ENCODE measurements at places on chromosomes 3 and 15.
A peak's percentile ranks its signal among the peaks of the same experiment; 100 is the strongest.

DNA sequence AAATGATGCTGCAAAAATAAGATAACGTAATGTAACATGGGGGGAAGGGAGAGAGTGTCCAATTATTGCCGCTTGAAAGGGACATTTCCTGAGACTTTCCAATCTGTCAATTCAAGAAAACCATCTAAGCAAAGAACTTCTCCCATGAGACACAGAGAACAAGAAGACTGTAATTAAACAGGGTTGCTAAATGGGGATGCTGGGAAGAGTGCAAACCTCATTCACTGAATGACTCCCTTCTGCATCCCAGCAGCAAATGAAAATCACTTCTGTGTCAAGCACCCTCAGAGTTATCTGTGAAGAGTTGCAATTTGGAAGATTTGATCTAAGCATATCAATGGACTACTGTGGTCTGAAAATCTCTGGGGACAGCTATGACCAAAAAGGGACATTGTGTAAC is 3.6 kb downstream of the RFT1 start:
- DNase-seq, result no peak

- no peak for DNase-seq
These were observed 186.1 kb upstream of the TSC22D2 start for GRCh38 chr3:150221904-150222523.

- no peak for DNase-seq
These were observed 189.4 kb downstream of the WNT5A start for GRCh38 chr3:55297706-55298105.

DNA sequence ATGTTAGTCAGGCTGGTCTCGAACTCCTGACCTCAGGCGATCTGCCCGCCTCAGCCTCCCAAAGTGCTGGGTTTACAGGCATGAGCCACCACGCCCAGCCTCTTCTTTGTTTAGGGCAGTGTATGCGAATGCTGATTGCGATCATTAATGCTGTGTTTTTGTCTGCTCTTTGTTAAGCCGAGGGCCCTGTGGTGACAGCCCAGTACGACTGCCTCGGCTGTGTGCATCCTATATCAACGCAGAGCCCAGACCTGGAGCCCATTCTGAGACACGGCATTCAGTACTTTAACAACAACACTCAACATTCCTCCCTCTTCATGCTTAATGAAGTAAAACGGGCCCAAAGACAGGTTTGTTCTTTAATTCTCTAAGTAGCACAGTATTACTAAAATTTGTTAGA is 7.8 kb downstream of the KNG1 start:
- no peak for DNase-seq

GRCh38 chr3:184461219-184461618 is 81.4 kb downstream of the CHRD start:
- no peak for DNase-seq

DNA sequence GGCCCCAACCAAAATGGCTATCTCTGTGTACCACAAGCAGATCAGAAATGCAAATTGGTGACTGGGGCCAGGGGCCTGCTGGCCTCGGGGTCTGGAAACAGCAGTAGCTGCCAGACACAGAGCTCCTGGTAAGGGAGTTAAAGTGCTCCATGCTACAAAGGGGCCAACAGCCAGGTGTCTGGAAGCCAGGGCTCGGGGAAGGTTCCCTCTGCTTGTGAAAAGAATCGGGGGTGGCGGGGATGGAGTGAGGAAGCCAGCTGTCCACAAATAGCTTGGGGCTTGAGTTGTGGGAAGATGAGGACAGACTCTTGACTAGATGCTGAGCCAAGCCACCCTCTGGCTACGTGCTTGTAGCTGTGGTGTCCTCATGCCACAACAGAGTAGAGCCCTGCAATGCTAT is 39.3 kb downstream of the CHRD start:
- DNase-seq, result no peak

DNA sequence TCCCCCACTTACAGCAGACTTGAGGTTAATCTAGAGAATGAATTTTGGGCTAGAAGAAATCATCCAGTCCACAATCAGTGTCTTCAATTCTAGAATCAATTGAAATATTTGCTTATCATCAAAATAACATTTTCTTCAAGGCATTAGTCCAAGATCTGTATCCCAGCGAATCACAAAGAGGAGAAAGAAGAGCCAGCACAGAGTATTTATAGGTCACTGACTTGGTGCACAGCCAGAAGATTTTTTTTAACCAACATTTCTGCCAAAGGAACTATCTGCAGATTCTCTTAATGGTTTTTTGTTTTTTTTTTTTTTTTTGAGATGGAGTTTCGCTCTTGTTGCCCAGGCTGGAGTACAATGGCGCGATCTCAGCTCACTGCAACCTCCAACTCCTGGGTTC is 178.2 kb downstream of the TNIK start:
- DNase-seq, result no peak

DNA sequence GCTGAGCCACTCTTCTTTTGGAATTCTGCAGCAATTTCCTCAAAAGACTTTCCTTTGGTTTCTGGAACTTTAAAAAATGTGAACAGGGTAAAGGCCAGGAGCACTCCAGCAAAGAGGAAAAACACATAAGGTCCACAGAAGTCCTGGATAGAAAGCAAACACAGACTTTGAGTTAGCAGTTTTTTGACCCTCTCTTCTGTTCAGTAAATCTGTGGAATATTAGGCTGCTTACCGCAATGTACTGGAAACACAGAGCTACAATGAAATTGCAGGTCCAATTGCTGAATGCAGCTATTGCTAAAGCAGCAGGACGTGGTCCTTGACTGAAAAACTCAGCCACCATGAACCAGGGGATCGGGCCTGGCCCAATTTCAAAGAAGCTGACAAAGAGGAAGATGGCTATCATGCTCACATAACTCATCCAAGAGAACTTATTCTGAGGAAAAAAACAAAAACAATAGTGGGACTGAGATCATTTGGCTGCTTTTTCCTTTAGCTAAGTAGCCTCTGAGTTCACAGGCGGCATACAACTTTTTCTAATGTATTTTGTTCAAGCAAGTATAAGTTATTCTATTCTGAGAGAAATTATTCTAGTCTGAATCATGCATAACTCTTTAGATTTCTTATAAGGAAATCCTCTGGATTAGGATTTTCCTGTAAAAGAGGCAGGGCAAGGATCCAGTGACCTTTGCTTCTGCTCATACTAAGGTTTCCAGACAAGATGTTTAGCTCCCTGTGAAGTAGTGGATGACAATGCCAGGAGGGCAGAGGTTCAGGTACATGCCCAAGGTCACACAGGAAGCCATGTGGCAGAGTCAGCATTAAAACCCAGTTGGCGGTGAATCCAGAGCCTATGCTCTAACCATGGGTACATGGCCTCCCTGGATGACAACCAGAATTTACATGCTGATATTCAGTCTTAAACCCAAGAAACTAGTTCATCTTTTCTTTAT is 28.3 kb downstream of the SLC2A2 start:
- no peak for DNase-seq

DNA sequence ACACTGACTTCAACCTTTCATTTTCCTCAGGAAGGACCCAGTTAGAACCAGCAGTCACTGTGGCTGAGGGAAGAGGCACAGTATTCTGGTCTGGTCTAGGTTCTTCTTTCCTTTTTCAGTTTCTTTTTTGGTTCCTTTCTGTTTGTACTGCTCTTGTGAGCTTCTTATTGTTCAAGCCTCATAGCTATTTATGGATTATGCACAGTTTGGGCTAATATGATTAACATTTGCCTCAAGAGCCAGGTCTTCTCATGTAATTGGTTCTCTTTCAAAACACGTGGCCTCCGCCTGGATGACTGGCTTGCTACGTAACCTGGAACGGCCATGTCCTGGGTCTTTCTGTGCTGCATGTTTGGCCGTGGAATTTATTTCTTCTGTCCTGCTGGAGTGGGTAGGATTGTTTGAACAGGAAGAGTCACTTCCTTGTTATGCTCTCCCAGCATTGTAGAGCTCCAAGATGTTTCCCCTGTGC is 43.3 kb downstream of the RBMS3 start:
- DNase-seq, result no peak

DNA sequence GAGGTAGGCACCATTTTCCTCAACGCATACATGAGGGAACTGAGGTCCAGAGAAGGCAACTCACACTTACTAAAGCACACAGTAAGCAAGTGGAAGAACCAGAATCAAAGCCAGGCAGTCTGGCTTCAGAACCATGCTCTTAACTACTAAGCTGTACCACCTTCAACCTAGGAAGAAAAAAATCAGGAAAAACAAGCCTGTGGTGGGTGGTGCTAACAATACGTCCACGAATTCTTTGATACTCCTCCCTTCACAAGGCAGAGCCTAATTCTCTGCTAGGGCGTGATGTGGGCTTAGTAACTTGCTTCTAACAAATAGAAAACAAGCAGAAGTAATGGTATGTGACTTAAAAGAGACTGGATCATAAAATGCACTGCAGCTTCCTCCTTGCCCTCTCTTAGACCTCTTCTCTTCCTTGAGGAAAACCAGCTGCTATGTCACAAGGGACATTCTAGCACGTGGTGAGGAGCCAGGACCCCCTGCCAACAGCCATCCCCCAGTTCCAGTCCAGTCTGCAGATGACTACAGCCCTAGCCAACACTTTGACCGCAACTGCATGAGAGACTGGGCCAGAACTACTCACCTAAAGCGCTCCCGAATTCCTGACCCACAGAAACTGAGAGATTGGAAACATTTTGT is 36.9 kb downstream of the HACD2 start:
- no peak for DNase-seq

DNA sequence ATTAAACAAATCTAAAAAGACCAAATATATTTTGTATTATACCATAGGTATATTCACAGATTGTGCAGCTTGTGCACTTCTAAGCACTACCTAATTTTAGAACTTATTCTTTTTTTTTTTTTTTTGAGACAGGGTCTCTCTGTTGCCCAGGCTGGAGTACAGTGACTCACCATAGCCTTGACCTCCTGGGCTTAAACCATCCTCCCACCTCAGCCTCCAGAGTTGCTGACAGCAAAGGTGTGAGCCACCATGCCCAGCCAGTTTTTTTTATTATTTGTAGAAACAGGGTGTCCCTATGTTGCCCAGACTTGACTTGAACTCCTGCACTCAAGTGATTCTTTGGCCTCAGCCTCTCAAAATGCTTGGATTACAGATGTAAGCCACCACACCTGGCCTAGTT is 11.9 kb upstream of the TKT start:
- DNase-seq, result no peak

DNA sequence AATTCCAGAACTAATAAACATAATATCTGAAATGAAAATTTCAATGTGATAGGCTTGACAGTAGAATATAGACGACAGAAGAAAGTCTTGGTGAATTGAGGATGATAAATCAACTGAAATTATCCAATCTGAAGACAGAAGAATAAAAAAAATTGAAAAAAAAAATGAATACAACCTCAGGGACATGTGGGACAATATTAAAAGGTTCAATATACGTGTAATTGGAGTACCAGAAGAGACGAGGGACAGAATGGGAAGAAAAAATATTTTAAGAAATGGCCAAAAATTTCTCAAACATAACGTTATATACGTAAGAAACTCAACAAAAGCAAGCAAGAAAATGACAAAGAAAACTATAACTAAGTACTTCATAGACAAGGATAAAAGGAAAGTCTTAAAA is 43.3 kb upstream of the HCLS1 start:
- no peak for DNase-seq

DNA sequence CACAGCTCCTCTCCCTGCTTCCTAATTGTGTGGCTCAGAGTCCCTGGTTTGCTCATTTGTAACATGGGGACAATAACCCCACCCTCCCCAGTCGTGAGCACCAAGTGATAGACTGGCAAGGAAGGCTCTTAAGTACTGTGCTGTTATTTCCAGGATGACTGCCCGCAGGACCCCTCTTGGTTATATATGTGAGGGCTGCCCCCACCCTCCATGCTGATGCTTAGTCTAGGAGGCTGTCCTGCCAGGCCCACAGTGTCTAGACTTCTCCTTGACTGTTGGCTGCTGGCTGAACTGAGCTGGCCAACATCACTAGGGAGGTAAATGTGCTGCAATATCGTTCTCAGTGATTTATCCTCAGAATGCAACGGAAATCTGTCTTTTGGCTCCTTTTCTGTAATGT is 45.1 kb downstream of the RAB11A start:
- no peak for DNase-seq

GRCh38 chr3:156298938-156299337 is 178.6 kb downstream of the KCNAB1 start:
- no peak for DNase-seq

DNA sequence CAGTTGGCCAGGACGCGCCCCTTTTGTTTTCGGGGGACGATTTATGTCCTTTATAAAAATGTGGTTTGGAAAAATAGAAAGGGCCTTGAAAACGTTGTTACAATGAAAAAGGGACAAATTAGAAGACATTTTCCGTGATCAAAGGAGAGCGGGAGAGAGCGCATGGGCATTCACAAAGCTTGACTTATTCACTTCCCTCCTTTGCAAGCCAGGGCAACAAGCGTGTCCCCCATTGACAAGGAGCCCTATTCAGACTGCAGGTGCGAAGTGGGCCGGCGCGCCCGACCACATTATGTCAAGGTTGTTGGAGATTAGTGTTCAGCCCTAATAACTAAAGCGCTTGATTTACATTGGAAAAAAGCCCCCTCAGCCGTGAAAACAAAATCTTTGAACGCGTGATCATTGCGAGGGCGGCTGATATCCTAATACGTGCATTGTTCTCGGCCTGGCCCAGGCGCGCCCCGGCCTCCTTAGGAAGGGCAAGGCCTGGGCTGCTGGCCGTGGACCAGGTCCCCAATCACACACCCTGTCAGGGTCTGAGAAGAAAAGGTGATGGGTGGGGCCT is 25.9 kb downstream of the ZIC4 start:
- DNase-seq, result no peak

DNA sequence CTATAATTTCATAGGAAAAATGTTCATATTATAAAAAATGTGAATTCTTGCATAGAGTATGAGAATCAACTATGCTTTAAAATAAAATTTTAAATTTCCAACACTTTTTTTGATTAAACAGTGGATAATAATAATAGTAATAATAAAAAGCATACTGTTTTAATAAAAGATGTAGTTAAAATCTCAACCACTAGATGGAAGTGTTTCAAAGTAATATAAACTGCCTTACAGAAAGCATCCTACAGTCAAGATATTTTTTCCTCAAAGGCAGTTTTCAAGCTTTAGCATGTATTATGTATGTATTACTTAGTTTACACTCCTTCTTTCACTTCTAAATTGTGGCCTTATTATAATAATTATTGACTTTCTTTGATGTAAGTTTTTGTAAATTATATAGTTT is 217.5 kb downstream of the CHL1 start:
- DNase-seq, result no peak

GRCh38 chr3:86162521-86162920 is 828.4 kb downstream of the VGLL3 start:
- DNase-seq, result no peak

DNA sequence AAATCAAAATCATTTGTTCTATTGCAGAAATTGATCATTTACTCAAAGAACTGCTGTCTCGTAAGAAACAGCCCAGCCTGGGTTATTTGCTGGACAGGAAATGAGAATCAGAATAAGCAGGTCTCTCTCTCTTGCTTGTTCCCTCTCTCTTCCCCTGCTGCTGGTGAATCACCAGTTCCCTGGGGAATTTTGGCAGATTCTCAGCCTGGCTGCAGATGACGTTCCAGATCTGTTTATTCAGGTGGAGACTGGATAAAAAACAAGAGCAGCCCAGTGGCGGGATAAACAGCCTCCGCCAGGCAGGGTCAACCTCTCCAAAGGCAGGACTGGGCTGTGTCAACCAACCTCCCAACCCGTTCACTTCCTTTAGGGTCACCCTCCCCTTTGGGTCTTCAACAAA is 72.1 kb downstream of the LRIG1 start:
- DNase-seq, result no peak

GRCh38 chr15:42203891-42204290 is 4.2 kb downstream of the VPS39 start:
- no peak for DNase-seq

- no peak for DNase-seq
These were observed 87.5 kb downstream of the GAP43 start for GRCh38 chr3:115710799-115711198.

GRCh38 chr3:185983495-185984141 is 45.8 kb upstream of the TRA2B start:
- peak; percentile 23 for DNase-seq

GRCh38 chr3:130111185-130111864 is 29.7 kb downstream of the ALG1L2 start:
- DNase-seq, result peak; percentile 99
